Naive thymus-derived CD8-positive, alpha-beta T cell (primary cell): ENCODE measurements at places on chromosomes 11 and 22. TPM values are rescaled to one million over a fixed set of nuclear protein-coding genes. Genes with fewer than 3 reads are reported as not detected.

Gene TSGA10IP
- not detected for total RNA-seq

Gene HEPHL1
- total RNA-seq = not detected

Gene POTEH
- not detected for total RNA-seq

Gene RIBC2
- total RNA-seq = not detected

Gene MPPED1
- not detected for total RNA-seq

Gene OR51E1
- not detected for total RNA-seq

Gene TENM4
- not detected for total RNA-seq

DNA sequence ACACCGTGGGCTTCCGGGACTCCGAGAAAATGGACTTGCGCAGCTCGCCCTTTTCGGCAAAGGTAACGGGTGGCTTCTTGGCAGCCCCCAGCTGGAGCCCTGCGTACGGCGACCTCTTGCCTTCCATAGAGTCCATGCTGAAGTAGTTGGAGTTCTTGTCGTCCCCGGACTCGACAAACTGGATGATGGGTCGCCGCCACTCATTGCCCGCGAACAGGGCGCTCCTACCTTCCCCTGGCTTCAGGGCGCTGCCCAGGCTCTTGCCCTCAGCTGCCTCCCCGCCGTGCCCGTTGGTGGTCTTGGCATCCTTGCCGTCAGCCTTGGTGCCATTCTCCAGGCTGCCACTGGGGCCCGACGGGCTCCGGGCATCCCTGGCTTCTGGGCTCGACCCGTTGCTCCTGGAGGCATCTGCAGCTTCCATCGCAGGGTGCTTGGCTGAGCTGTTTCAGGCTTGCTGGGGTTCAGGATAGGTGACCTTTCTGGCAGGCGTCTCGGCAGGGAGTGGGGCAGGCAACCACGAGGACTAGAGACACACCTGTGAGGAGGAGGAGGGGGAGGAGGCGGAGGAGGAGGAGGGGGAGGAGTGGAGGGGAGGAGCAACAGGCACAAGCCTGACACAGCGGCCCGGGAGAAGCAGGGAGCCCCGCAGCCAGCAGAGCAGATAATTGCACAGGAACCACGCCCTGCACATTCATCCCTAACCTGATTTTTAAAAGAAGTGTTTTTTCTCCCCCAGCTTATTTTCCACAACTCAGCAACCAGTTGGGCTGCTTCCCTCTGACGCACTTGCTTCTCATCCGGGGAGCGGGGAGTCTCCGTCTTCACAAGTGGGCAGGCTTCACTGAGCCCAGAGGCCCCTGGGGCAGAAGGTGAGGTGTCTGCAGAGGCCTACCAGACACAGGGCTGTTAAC lies at the start of gene TRIM29:
Gene TRIM29 (minus strand): TSS at position 503 of the 911 bp plus-strand sequence. CDS start 82 bp downstream, at position 421.
- H3K27ac ChIP-seq = no peak within 1 kb of the TSS
- H3K36me3 ChIP-seq = no peaks in the 10 kb centered on the region
- H3K27me3 ChIP-seq = peaks cover 20% of the 10 kb centered on the region

GRCh38 chr11:64759131-64759721 lies 548 bp downstream of the PYGM start:
- peak overlapping the region; percentile 36 for H3K4me3 ChIP-seq
- no peaks in the 10 kb centered on the region for H3K27me3 ChIP-seq

DNA sequence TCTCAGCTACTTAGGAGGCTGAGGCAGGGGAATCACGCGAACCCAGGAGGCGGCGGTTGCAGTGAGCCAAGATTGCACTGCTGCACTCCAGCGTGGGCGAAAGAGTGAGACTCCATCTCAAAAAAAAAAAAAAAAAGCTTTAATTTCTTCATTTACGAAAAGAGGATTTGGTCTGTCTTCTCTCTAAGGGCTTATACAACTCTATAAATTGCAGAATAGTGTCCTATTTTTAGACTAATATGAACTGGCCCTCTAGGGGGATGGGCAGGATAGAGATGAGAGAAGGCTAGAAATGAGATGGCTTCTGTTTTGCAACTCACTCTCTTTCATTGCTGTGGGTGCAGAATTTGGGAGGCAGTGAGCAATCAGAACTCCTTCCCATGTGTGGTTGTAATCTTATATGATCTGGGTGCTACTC lies 11.3 kb downstream of the MAML2 start:
- no peak for DNase-seq
- H3K27me3 ChIP-seq = no peaks in the 10 kb centered on the region
- H3K27ac ChIP-seq = peak overlapping the region; percentile 84
- peaks cover 71% of the 10 kb centered on the region for H3K36me3 ChIP-seq

- H3K4me1 ChIP-seq = no peaks in the 10 kb centered on the region
- no peaks in the 10 kb centered on the region for H3K36me3 ChIP-seq
- H3K27me3 ChIP-seq = no peaks in the 10 kb centered on the region
- no peak overlapping the region for H3K4me3 ChIP-seq
These were observed 47.6 kb upstream of the PARVA start for GRCh38 chr11:12329797-12330196.

DNA sequence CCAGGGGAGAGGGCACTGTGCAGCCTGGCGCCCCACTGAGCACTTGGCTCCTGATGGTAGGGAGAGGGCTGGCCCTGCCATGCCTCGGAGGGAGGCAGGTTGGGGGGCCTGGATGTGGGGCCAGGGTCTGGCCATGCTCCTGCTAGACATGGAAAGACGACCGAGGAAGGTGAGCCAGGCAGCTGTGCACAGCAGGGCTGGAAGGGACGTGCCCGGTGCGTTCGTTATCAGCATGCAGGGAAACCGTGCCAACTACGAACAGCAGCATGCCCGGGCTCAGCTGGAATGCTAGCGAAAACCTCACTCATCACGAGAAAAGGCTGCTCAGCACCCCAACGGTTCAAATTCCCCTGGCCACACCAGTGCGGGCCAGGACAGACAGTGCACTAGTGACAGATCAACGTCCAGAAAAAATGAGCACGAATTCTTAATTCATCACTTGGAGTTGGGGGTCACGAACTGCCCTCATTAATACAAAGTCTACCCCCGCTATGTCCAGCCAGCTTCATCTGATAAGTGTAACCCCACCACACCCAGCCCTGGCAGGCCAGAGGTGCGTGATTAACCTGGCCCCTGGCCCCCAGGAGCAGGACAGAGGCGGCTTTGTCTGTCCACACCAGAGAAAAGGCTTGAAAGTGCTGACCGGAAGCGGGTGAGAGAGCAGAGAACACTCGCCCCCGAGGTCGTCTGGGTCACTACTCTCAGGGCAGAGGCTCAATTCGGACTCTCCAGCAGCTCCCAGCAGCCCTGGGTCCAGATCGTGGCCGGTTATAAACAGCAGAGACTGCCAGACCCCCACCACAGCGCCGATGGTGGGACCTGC lies 84.2 kb downstream of the CELSR1 start:
- no peak for DNase-seq
- no peak overlapping the region for H3K4me3 ChIP-seq
- H3K27me3 ChIP-seq = peaks cover 11% of the 10 kb centered on the region
- no peaks in the 10 kb centered on the region for H3K36me3 ChIP-seq

- H3K4me3 ChIP-seq = no peak overlapping the region
- no peaks in the 10 kb centered on the region for H3K4me1 ChIP-seq
- no peaks in the 10 kb centered on the region for H3K36me3 ChIP-seq
- no peak overlapping the region for H3K27ac ChIP-seq
- H3K27me3 ChIP-seq = no peaks in the 10 kb centered on the region
These were observed 139.7 kb upstream of the TEAD1 start for GRCh38 chr11:12534549-12534948.

GRCh38 chr11:69648679-69649575 lies 8.0 kb downstream of the CCND1 start:
- H3K36me3 ChIP-seq = no peaks in the 10 kb centered on the region
- H3K27me3 ChIP-seq = no peaks in the 10 kb centered on the region
- H3K4me3 ChIP-seq = no peak overlapping the region
- H3K4me1 ChIP-seq = no peaks in the 10 kb centered on the region
- no peak overlapping the region for H3K27ac ChIP-seq
- DNase-seq = no peak

DNA sequence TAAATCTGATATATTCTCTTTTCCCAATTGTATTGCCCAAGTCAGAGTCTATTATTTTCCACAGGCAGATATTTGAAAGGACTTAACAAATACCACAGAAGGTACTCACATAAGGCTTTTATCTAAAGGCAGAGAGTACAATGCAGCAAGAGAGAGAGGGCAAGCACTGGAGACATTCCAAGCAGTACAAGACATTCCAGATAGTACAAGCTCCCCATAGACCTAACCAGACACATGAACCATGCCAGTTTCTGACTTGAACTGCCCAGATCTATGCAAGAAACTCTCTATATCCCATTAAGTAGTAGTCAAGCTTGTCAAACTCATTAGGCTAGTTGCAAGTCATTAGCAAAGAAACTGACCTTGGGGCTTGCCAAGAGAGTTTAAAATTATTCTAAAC lies 11.2 kb upstream of the MS4A6E start:
- H3K27ac ChIP-seq = no peak overlapping the region
- H3K36me3 ChIP-seq = no peaks in the 10 kb centered on the region
- H3K4me3 ChIP-seq = no peak overlapping the region
- DNase-seq = no peak
- H3K27me3 ChIP-seq = peaks cover 3% of the 10 kb centered on the region

- H3K4me1 ChIP-seq = no peaks in the 10 kb centered on the region
- no peak overlapping the region for H3K4me3 ChIP-seq
- H3K27me3 ChIP-seq = no peaks in the 10 kb centered on the region
These were observed 571.1 kb downstream of the JRKL start for GRCh38 chr11:96960926-96961325.

DNA sequence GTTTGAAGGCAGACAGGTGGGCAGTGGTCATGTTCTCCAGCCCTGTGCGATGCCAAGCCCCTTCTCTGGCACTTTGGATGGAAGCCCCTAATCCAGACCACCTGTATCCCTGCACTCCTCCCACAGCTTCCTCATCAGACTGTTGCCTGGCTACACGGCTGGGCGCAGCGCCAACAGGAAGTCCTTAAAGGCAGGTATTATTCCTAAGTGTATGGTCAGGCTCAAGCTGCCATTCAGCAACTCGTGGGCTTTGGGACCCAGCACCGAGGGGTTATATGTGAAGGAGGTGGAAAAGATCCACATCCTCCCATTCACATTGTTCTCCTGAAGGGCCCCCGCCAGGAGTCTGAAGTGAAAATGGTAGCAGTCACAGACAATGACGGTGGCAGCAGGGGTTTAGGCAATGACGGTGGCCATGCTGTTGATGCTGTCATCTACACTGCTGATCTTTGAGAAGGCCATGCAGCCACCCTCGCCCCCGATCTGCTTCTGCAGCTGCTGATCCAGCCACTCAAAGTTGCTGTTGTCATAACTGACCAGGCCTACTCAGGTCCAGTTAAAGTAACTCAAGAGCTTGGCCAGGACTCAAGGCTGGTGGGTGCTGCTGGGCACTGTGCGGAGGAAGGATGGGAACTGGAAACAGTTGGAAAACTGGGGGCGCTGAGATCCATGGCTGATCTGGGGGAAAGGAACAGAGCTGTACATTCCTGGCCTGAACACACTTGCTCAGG lies 27.7 kb downstream of the OR6Q1 start:
- H3K36me3 ChIP-seq = no peaks in the 10 kb centered on the region
- peaks cover 5% of the 10 kb centered on the region for H3K27me3 ChIP-seq
- no peaks in the 10 kb centered on the region for H3K4me1 ChIP-seq
- H3K4me3 ChIP-seq = no peak overlapping the region

- H3K4me1 ChIP-seq = no peaks in the 10 kb centered on the region
- peaks cover 4% of the 10 kb centered on the region for H3K36me3 ChIP-seq
- no peak overlapping the region for H3K27ac ChIP-seq
- no peak overlapping the region for H3K4me3 ChIP-seq
- peaks cover 13% of the 10 kb centered on the region for H3K27me3 ChIP-seq
These were observed 64.0 kb downstream of the CCDC83 start for GRCh38 chr11:85918910-85919794.

- DNase-seq = no peak
- no peak overlapping the region for H3K4me3 ChIP-seq
These were observed 380.3 kb downstream of the AASDHPPT start for GRCh38 chr11:106457727-106458126.

DNA sequence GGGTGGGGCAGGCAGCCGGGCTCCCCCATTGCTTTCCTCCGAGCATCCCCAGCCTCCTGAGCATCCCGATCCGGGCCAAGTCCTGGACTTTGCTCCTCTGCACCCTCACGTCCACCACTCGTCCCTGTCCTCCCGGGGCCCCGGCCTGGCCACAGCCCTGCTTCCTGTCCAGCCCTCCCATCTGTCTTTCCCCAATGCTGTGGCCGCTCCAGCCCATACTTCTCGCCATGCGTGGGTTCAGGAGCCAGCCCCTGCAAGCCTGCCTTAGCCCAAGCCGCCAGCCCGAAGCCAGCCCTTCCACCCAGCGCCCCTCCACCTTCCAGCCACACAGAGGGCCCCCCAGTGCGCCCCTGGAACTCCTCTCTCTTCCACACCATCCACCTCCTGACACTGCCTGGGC lies 23.8 kb downstream of the MRPL23 start:
- H3K36me3 ChIP-seq = no peaks in the 10 kb centered on the region
- H3K4me1 ChIP-seq = no peaks in the 10 kb centered on the region
- no peak overlapping the region for H3K4me3 ChIP-seq
- no peak overlapping the region for H3K27ac ChIP-seq

GRCh38 chr22:48177631-48178030 lies 1415.2 kb downstream of the TBC1D22A start:
- no peak for DNase-seq
- H3K36me3 ChIP-seq = no peaks in the 10 kb centered on the region
- no peaks in the 10 kb centered on the region for H3K4me1 ChIP-seq
- H3K27me3 ChIP-seq = peaks cover 6% of the 10 kb centered on the region
- no peak overlapping the region for H3K27ac ChIP-seq
- H3K4me3 ChIP-seq = no peak overlapping the region

- H3K4me3 ChIP-seq = no peak overlapping the region
- H3K27ac ChIP-seq = no peak overlapping the region
- no peaks in the 10 kb centered on the region for H3K36me3 ChIP-seq
- no peak for DNase-seq
- no peaks in the 10 kb centered on the region for H3K4me1 ChIP-seq
- H3K27me3 ChIP-seq = peaks cover 7% of the 10 kb centered on the region
These were observed 74.7 kb downstream of the PDE2A start for GRCh38 chr11:72599325-72600117.

DNA sequence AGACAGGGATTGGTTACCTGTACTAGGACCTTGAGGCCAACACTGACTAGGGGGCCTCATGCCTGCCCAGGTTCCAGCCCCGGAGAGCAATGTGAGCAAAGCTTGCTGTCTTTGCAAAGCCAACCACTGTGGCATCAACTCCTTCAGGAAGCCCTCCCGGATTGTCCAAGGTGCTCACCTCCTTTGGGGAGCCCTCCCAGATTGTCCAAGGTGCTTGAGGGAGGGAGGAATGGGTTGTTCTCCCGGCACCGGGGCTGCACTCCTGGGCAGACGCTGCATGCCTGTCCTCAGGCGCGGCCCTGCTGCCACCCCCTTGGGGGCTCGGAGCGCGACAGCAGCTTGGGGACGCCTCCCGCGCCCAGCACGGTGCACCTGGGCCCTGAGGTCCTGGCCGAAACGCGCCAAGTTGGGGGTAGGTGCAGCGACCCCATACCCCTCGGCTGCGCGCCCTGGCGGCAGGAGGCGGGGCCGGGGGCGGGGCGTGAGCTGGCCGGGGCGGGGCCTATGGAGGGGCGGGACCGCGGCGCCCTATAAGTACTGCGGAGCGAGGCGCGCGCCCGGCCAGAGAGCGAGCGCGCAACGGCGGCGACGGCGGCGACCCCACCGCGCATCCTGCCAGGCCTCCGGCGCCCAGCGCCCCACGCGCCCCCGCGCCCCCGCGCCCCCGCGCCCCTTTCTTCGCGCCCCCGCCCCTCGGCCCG lies at the start of gene CD81:
Gene CD81 (plus strand): TSS at position 560 of the 701 bp plus-strand sequence. CDS start 240 bp downstream, outside the sequence.
- H3K36me3 ChIP-seq = peaks cover 4% of the 10 kb centered on the region
- no peaks in the 10 kb centered on the region for H3K27me3 ChIP-seq
- H3K27ac ChIP-seq = peak within 1 kb of the TSS; percentile 76
- H3K4me1 ChIP-seq = peaks cover 38% of the 10 kb centered on the region
- peak; percentile 51 for DNase-seq
- H3K4me3 ChIP-seq = peak within 1 kb of the TSS; percentile 83

GRCh38 chr22:20583471-20583922 lies 76.1 kb downstream of the MED15 start:
- H3K4me1 ChIP-seq = peaks cover 11% of the 10 kb centered on the region
- H3K27ac ChIP-seq = peak overlapping the region; percentile 25
- H3K36me3 ChIP-seq = peaks cover 71% of the 10 kb centered on the region
- H3K27me3 ChIP-seq = no peaks in the 10 kb centered on the region
- no peak overlapping the region for H3K4me3 ChIP-seq
- no peak for DNase-seq
